ENCODE measurements at places on chromosomes 7 and 10.

GRCh38 chr10:62980687-62981086 is 152.4 kb upstream of the NRBF2 start:
- DNase-seq = no peak

DNA sequence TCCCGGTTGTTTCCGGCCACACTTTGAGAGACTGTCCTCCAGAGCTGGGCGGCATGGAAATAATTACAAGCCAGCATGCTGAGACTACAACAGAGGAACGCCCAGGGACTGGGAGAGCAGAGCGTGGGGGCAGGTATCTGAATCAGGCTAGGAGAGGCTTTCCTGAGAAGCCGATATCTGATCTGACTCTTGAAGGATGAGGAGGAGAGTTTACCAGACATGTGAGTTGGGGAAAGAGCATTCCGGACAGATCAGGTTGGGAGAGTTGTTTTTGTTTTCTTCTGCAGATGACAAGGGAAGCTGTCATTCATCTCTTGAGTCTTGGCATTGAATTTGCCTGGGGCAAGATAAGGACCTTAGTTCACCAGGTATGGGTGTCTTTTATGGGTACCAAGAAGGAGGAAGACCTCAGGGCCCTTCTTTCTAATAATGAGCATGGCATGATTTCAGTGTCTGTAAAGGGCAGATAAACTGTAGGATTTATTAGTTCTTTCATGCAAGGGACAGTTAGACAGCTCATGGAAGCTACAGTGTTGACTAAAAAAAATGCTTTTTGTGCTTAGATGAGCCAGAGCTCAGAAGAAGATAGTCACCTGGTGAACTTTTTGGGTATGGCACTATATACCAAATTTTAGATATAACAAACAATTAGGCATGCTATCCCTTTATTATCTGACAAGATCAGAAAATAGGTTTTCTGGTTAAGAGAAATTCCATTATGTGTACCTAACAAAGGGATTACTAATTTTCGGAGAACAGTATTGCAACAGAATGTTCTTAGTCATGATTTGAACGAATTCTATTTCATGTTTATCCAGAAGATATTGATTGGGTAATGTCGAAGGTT is 36.2 kb downstream of the WBP1L start:
- DNase-seq = no peak

DNA sequence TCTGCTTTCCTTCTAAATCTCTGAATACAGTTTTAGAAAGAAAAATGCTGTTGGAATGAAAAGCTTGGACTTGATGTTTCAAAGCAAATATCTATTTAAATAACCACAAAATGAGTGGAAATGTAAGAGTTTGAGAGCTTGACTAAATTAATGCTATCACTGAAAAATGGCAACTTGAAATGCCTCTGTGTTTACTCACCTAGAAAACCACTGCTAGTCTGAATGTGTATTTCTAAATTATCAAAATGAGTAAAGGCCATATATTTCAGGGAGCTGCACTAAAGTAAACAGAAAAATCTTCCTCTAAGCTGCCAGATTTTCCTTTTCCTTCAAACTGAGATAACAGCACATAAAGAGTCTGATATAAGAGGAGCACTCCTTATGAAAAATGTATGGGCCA is 87.9 kb downstream of the DPY19L1 start:
- no peak for DNase-seq

GRCh38 chr10:130926442-130926841 is 385.1 kb downstream of the TCERG1L start:
- no peak for DNase-seq

GRCh38 chr10:96377816-96378294 is 19.1 kb upstream of the OPALIN start:
- DNase-seq = no peak

DNA sequence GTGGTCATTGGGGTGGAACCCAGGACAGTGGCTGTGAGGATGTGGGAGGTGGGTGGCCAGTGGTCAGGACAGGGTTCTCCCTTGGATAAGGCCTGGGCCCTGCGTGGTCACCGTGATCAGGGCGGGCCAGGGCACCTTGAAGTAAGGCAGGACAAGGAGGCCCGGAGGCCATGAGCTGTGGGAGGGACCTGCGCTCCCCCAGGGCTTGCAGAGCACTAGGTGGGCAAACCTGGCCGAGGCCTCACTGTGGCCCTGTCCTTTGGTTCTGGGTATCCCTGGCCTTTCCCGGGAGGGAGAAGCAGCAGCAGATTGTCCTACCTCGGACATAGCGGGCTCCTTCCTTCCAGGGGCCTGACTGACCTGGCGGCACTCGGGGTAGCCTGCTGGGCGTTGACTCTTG is 144.8 kb upstream of the RET start:
- DNase-seq = no peak
